Activated CD8-positive, alpha-beta memory T cell treated with anti-CD3 and anti-CD28 coated beads for 4 hours (primary cell): ENCODE measurements at places on chromosomes 6 and 20.

- no peak for DNase-seq
These were observed 67.3 kb downstream of the NPEPL1 start for GRCh38 chr20:58759947-58760346.

GRCh38 chr6:34280216-34280615, 31.4 kb upstream of the SMIM29 start:
- DNase-seq = no peak

DNA sequence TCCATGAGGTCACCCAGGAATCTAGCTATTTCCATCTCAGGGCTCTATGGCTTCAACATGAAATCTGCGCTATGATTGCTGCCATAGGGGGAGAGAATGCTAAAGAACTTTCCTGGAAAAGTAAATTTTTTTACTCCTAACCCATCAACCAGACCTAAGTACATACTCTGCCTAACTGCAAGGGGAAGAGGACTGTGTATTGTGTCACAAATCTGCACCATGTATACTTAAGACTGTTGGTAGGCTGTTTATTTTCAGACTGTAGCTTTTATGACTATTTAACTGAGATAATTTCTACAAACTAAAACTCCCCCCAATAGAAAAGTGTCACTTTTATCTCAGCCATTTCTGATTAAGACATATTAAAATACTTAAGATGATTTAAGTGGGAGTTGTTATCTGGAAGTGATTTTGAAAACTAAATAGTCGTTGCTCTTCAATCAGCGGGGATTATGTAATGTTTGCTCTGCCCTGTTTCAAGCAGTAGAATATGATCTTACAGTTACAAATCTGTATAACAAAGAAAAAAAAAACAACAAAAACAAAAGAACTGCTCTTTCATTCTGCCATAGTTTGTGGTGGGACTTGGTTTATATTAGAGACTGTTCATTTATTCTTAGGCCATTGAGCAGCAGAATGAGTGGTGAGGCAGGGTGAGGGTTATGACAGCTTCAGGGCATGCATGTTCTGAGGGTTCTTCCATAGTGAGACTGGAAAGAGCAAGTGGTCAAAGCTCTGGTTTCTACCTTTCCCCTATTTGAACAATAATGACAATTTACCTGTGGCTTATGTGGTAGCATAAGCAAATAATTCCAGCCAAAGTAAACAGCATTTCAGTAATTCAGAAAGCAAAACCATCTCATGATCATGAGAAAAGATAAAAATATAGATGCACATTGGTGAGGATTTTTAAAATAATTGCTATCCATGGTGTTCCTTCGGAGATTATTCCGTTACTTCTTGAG, 126.3 kb upstream of the CEP162 start:
- DNase-seq = no peak

DNA sequence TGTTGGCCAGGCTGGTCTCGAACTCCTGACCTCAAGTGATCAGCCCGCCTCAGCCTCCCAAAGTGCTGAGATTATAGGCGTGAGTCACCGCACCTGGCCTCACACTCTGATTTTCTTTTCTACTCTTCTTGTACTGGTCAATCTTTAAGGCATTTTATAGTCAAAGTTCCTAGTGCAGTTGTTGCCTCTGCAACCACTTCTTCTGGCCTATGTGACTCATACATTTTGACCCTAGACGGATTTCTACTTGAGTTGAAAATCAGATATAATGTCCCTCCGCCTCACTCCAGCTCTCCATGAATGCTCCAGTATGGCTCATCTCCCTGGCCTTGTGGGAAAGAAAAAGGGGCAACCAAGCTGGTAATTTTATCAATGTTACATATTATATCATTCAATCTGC, 42.4 kb downstream of the TNFRSF21 start:
- no peak for DNase-seq

- DNase-seq = no peak
These were observed 19.0 kb downstream of the LRRC1 start for GRCh38 chr6:53813801-53814200.

DNA sequence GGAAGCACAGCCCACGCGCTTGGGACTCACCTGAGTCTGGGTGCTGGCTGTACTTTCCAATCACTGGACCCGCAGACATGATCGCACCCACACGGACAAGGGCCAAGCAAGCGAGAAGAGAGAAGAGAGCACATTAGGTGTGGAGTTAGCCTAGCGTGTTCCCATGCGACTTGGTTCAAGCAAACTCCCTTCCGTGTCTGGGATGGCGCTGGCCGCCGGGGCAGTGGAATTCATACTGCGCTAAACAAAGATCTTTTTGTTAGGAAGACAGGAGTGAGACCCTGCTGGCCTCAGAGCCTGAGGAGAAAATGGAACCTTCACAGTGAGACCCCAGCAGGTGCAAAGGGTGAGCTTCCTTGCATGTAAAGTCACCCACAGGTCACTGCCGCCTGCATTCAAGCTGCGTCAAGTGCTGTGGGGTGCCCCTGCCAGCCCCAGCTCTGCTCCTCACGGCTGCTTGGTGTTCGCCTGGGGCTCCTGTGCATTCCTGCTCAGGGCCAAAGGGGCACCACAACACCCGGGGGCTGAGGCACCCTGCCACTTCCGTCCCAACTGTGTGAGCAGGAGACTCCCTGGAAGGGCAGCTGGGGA, 26.4 kb downstream of the PSMG4 start:
- no peak for DNase-seq

DNA sequence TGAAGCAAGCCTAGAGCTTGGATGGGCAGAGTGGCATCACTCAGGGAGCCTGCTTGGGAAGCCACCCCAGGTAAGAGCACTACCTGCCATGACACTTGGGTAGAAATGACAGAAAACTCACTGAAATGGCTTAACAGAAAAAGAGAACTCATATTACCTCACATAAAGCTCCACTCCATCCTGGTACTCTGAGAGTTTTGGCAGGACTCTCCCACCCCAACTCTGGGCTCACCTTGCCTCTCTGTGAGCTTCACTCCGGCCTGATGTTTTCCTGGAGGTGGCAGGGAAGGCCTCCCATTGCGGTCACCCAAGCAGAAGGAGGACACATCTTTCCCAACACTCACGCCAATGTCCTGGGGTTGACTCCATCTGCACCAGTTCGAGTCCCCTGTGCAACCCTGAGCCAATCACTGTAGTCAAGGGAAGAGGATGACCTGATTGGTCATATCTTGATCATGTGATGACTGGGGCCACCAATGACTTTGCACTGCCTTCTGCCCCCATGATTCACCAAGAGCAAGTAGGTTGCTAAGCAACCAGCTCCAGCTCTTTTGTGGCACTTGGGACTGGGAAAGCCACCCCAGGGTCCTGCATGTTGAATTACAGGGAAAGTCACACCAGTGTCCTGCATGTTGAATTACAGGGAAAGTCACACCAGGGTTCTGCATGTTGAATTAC, 446.1 kb upstream of the SULF2 start:
- no peak for DNase-seq

GRCh38 chr20:44111712-44112335, 75.2 kb downstream of the JPH2 start:
- DNase-seq = no peak

GRCh38 chr20:11205769-11206362, 532.1 kb upstream of the JAG1 start:
- DNase-seq = no peak

GRCh38 chr6:136703331-136703865, 88.9 kb downstream of the MAP3K5 start:
- DNase-seq = no peak

DNA sequence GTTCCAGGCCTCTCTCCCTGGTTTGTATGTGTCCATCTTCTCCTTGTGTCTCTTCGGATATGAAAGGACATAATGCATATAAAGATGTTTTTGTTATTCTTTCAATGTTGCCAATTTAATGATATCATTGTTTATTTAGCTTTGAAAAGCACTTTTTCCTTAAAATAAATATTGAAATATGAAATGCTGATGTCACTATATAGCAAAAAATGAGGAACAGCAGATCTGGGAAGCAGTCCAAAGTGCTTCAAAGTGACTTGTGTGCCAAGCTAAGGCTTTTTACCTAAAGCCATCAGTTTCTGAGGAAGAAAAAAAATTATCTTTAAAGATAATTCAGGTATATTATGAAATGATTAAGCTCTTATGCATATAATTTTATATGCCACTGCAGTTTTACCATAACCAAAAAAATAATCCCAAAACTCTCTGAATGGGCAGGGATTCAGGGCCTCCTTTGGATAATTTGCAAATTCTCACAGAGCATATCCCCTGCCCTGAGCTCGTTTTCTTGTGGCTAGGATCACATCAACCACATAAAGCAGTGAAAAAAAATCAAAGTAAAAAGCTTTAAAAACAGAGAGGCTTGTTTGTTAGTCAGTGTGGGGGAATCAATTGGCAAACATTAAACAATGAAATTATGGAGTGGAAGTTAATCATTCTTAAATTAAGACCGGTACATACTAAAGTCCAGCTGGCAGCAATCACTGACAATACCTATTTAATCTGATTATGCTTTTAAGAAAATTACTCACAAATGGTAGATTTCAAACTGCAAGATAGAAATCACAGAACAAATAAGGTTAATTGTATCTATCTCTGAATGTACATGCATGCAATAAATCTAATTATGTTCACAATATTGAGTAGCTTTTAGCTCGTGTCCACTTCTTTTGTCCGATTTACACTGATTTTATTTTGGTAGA, 1027.9 kb upstream of the ADGRB3 start:
- no peak for DNase-seq

- DNase-seq = no peak
These were observed 8.6 kb downstream of the TOP1 start for GRCh38 chr20:41037179-41037578.

DNA sequence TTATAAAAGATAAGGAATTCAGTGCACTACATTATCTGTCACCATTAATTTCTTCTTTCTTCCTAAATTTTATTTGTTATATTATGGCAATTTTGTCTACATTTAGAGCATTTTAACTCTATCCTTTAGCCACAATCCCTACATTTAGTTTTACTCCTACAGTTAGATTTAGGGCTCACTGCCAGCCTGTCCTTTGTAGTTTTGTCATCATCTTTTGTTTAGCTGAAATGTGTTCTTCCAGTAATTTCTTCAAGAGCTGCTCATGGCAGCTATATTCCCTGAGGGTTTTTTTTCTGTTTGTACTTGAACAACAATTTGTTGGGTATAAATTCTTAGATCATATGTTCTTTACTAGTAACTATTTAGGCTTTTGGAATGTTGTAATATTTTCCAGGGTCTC, 72.7 kb upstream of the B3GAT2 start:
- no peak for DNase-seq

DNA sequence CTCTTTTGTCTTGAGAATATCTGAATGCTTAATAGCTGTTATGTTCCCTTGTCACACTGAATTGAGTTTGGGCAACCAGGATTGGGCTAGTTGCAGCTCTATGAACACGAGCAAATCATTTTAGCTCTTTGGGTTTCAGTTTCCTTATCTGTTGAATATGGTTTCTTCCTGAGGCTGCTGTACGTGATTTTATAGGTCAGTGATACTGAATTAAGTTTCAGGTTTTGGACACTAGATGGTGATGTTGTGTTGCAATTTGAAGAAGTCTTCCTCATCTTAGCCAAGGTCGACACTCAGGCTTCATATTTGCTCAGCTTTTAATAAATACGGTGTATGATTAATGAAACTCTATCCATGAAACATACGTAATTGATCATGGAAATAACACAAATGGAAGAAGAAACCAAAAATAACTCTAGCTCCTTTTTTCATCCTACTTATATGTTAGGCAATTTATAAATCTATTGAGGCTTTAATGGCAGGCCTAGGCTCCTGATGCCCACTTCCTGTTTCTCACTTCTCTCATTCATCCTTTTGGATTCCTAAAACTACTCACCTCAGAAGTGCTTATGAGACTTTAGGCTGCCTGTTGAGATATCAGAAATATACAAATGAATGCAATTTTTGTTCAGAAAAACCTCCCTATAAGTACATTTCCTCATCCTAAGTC, 354.1 kb upstream of the MAP3K7 start:
- no peak for DNase-seq

DNA sequence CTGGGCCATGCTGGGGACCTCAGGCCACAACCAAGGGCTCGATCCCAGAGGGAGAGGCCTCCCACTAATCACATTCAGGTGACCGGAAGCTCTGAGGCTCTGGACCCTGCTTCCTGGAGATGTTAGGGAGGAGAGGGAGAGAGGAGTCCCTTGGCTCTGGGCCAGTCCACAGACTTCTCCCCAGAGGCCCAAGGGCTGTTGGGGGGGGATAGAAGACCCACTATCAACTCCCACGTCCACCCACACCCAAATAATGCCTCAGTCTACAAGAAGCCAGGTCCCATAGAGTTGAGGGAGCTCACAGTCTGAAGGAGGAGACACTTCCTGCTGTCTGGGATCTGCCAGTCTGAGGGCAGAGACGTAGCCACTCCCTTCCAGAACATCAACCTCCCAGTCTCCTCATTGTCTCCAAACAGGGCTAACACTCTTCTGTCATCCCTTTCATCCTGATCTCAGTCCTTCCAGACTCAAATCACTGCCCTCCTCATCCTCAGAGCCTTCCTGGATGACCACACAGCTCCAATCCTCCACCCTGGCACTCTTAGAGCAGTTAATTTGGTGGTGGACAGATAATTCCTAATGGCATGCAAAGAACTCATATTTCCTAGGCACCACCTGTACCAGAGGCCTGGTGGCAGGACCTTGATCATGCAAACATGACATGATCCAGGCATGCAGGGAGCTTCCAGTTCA, 69.9 kb downstream of the MRPL14 start:
- no peak for DNase-seq

GRCh38 chr6:166989427-166990032, 9.7 kb upstream of the CEP43 start:
- DNase-seq = peak; percentile 5

DNA sequence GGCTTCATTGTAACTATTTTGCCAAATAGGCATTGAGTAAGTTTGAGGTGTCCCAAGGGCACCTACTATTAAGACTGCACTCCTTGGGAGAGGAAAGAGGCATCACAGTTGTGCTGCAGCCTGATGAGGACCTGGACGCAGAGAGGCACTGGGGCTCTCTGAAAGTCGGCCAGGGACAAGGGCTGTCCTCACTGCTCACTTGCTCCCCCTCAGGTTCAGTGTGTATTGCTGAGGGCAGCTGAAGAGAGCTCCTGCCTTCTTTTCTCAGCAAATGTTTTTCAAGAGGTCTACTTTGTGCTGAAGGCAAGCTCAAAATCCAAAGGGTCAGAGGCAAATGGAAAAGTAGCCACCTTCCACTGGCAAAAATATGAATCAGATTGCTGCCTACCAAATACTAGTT, 331.8 kb downstream of the RIMS1 start:
- DNase-seq = no peak

- DNase-seq = no peak
These were observed 74.0 kb downstream of the ZBTB2 start for GRCh38 chr6:151317103-151317994.

DNA sequence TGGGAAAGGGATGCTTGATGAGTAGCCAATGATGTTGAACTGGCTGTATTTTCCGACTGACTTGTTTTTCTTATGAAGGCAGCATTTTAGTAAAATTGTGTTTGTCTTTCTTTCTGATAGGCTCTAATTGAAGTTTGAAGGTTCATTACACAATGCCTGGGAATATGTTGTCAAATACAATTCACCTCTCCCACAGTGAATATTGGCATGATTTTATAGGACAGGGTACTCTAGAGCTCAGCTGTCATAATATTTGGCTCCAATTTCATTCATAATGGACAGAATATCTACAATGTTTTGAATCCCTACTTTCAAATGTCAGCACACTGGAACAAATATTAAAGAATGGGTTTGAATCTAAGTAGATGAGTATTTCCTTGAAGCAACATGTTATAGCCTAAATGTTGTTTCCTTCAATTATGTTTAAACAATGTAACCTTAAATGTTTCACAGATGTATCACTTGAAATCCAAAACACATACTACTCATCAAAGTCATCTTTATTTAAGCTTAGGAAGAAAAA, 81.4 kb downstream of the LAMA2 start:
- DNase-seq = no peak
